ENCODE measurements at places on chromosomes 6 and 20. TPM values are rescaled to one million over a fixed set of nuclear protein-coding genes. Genes with fewer than 3 reads are reported as not detected.

- DNase-seq: no peak
These were observed 307.8 kb downstream of the CDH4 start for GRCh38 chr20:61559706-61560315.

- peak; percentile 98 for DNase-seq
These were observed at the start of the genes POLR1C and YIPF3 for GRCh38 chr6:43516697-43517504. Gene POLR1C (plus strand): TSS chr6:43517089. CDS start chr6:43517110, 21 bp downstream. Gene YIPF3 (minus strand): TSS chr6:43516926. CDS start chr6:43516807, 119 bp downstream.

- DNase-seq: no peak
These were observed 285.2 kb downstream of the UST start for GRCh38 chr6:149031859-149032598.

DNA sequence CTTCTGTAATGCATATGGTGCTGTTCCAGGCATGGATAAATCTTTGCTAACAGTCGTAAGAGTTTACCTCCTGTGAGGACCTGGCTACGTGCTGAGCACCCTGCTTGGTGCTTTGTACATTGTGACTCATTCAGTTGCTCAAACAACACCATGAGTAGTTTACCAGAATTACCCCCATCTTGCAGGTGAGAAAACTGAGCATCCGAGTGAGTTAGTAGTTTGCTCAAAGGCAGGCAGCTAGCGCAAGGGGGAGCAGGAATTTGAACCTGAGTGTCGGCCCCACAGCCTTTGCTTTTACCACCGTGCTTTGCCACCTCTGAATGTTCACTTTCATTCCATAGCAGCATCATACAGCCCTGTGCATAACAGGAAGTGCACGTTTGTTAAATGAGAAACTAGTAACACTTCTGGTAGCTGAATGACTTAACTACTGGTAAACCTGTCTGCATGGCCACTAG lies 121.9 kb downstream of the MTHFD1L start:
- DNase-seq: no peak

GRCh38 chr6:80382811-80383210 lies 276.3 kb downstream of the BCKDHB start:
- peak; percentile 47 for DNase-seq

DNA sequence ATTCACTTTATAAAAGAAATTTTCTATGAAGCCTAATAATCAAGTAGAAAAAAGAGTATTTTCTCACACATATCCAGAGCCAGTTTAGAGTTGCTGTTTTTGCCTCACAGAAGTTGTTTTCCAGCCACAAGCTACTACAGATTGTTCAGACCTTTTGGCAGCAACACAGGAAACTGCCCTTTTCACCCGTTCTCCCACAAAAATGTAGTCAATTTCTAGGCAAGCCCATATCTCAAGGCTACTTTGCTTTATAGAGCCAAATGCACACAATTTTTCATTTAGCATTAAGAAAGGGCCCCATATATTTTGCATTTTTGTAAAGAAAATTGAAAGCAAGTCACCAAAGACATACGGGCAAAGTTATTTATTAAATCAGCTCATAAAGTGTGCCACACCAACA lies 49.5 kb downstream of the EPB41L2 start:
- no peak for DNase-seq

DNA sequence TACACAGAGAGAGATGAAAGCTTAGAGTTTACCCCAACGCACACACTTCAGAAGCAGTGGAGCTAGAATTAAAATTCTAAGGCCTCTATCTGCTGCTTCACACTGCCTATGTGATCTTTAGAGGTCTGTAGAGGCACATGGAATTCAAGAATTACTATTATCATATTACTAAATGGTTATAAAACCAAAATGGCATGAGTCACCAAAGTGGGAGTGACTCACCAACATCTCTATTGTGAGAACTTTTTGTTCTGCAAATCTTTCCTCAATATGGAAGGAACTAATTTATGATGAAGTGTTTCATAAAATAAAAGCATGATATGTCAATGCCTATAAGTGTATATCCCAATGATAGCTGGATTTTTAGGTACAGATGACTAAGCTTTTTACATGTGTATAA lies 28.5 kb upstream of the TMEM244 start:
- no peak for DNase-seq

GRCh38 chr6:21241231-21242130 lies 352.1 kb upstream of the SOX4 start:
- DNase-seq: no peak

DNA sequence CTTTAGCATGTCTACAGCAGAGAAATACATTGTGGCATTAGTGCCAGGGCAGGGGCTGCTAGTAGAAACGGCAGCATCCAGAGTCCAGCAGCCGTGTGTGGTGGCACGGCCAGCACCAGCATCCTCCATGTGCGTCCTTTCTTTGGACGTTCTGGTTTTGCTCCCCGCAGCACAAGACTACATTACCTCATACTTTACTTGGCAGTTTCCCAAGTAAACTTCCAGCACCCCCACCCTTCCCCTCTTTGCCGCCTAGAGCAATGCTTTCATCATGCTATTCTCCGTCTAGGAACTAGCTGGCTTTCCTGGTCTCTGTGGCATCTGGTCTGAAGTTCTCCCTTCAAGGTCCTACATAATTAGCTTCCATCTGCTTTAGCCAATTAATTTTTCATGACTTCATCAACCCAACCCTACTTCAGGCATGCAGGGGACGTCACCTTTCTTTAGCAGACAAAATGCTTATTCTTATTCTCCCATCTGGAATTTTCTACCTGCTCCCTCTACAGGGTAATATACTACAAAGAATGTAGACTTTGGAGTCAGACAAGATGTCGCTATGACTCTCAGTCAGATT lies 67.6 kb downstream of the BLOC1S5 start:
- DNase-seq: no peak

GRCh38 chr6:14951704-14952103 lies 294.2 kb upstream of the JARID2 start:
- DNase-seq: no peak

- DNase-seq: no peak
These were observed 23.7 kb downstream of the MAP1LC3A start for GRCh38 chr20:34582221-34582620.

DNA sequence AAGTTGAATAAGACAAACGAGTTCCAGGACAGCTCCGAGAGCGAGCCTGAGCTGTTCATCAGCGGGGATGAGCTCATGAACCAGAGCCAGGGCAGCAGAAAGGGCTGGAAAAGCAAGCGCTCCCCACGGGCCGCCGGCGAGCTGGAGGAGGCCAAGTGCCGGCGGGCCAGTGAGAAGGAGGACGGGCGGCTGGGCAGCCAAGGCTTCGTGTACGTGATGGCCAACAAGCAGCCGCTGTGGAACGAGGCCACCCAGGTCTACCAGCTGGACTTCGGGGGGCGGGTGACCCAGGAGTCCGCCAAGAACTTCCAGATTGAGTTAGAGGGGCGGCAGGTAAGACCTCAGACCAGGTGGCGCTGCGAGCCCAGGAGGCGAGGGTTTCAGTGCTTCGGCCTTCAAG lies 56.0 kb upstream of the TMEM181 start:
- DNase-seq: no peak

- DNase-seq: no peak
These were observed 99.4 kb downstream of the NCOA3 start for GRCh38 chr20:47600967-47601547.

DNA sequence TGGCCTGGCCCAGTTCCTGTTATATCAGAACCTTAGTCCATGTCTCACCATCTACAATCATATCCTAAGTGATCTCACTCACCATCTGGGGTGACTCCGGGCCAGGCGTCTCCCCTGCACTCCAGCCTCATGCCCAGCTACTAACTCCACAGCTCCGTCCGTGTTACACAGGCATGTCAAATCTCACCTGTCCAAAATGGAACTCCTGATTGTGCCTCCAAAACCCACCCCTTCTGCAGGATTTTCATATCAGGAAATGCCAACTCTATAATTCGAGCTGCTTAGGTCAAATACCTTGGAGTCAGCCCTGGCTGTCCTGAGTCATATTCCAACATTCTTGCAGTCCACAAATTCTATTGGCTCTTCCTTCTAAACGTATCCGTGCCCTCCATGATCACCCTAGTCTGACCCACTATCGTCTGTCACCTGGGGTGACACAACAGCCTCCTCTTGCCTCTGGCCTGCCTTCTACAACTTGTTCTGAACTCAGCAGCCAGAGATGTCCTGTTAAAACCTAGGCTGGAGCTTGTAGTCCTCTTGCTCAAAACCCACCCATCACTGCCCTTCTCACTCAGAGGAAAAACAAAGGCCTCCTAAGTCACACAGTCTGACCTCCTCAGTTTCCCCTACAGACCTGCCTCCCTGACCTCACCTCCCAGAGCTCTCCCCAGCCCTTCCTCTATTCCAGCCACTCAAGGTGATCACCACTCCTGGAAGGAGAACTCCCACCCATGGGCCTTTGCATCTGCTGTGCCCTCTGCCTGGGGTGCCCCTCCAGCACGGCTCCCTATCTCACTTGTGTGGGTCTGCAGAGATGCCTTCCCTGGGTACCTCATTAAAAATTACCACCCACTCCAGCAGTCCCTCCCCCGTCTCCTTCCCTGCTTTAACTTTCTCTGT lies 85.3 kb upstream of the SIRPA start:
- no peak for DNase-seq

DNA sequence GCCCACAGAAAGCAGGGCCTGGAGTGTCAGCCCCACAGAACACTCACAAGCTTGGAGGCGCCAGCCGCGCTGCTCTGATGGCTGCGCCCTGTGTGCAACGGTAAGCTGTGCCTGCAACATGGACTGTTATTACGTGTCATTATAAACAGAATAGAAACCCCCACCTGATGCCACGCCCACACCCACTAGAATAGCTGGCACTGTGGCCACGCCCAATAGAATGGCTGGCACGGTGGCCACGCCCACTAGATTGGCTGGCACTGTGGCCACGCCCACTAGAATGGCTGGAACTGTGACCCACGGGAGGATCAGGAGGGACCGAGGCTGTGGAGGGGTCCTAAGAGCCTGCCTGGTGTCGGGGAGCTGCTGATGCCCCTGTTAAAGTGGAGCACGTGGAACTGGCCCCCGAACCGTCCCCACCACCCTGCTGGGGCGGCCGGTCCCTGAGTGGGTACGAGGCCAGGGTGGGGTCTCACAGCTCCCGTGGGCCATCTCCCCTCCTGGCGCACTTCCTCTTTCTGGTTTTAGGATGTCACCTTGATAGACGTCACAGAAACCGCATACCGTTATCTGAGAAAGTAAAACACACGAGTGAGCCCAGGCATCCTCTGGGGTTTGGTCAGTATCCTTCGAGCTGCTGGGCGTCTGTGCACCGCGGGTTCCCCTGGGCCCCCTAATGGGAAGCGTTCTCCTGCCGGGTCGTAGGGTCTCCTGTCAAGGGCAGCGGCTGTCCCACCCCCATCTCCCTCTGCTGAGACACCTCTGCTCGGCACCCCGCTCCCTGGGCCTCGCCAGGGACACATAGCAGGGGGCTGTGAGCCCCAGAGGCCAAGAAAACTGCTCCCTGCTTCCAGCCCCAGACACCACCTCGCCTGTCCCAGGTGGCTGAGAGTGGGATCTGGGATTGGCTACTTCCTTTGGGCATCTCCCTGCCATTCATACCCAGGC lies 25.4 kb downstream of the SLC17A9 start:
- DNase-seq: no peak

RRBP1 gene
- polyA plus RNA-seq: 120 TPM

NKAIN2 gene
- polyA plus RNA-seq: 20.2 TPM

ASIP gene
- polyA plus RNA-seq: 0.28 TPM

HMGCLL1 gene
- polyA plus RNA-seq: 2.5 TPM

GABBR1 gene
- polyA plus RNA-seq: 35.7 TPM

BPIFA1 gene
- polyA plus RNA-seq: not detected

PABPC1L gene
- 36.0 TPM for polyA plus RNA-seq

CYP24A1 gene
- polyA plus RNA-seq: 3.7 TPM

CDH26 gene
- 0.75 TPM for polyA plus RNA-seq

EMILIN3 gene
- polyA plus RNA-seq: 7.2 TPM

ULBP1 gene
- polyA plus RNA-seq: 1.7 TPM

Data from right renal cortex interstitium (tissue), 3 donors.